AG10803 (cell line): ENCODE measurements at places on chromosomes 12 and 14.
A peak's percentile ranks its signal among the peaks of the same experiment; 100 is the strongest.

DNA sequence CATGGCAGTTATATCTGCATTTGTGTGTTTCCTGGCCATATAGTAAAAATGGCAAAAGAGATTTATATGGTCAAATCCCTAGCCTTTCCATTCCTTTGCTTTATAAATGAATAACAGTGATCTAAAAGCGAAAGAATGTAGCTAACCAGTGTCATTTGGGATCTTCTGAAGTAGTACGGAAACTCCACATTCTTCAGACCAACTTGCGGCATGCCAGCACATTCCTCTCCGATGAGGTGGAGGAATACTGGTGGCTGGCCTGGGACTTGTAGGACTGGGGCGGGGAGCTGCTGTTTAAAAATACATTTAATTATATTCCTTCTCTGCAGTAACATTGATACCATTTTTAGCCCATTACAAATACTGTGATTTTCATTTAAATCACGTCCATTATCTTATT lies 85.3 kb downstream of the SAMD4A start:
- DNase-seq = peak; percentile 100

- DNase-seq = no peak
These were observed 7.2 kb downstream of the A2ML1 start for GRCh38 chr12:8829621-8830020.

- peak; percentile 93 for DNase-seq
These were observed 27.6 kb downstream of the KITLG start for GRCh38 chr12:88552610-88553079.

DNA sequence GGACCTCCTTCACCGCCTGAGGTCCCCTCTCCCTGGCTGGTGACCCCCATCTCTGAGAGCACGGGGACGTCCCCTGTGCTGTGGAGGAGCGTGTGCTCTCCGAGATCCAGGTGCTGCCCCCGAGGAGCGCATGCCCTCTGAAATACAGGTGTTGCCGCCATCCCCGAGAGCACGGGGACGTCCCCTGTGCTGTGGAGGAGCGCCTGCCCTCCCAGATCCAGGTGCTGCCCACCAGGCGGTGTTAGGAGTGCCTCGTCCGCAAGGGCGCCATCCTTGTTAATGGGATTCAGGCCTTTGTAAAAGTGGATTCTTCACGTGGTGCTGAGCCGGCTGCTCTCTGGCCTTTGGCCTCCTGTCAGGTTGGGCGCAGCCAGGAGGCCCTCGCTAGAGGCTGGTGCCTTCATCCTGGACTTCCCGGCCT lies 10.1 kb downstream of the NOC4L start:
- no peak for DNase-seq
